ENCODE measurements at places on chromosomes 4 and X. TPM values are rescaled to one million over a fixed set of nuclear protein-coding genes. Genes with fewer than 3 reads are reported as not detected.

- no peak for DNase-seq
Measured at GRCh38 chrX:74371425-74372222, 49.7 kb upstream of the SLC16A2 start.

DNA sequence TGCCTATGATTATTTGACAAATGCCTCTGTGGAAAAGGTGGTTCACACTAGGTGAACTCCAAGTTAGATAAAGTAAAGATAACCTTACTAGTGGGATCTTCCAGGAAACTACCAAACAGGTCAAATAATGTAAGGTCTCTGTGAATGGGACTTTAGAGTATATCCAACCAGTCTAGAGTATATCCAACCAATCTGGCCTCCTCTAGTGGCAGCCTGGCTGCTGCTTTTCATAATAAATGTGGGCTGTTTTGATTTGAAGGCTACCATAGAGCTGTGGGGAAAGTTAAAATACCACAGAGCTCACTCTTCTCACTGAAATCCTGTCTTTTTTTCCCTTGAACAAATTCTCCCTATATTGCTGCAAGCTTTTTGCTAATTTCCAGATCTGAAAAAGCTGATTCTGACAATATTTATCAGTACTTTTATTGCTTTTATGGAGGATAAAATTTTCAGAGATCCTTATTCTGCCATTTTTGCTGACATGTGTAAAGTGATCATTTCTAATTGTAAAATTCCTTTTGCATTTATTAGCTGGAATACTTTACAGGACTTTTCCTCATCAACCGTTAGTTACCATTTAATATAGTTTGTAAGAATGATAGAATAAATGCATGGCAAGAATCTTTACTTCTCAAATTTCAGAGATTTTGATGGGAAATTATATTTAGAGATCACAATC, 111.3 kb downstream of the TET2 start:
- DNase-seq: no peak

DNA sequence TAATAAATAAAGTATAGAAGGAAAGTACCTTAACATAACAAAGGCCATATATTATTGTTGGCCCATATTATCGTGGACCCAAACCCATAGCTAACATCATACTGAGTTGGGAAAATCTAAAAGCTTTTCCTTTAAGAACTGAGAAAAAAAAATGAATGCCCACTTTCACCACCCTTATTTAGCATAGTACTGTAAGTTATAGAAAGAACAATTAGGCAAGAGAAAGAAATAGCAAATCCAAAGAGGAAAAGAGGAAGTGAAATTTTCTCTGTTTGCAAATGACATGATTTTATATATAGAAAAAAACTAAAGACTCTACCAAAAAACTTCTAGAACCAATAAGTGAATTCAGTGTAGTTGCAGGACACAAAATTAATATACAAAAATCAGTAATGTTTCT, 1854.6 kb downstream of the PCDH7 start:
- no peak for DNase-seq

- DNase-seq: peak; percentile 45
Measured at GRCh38 chrX:153794897-153795816, 689 bp downstream of the SSR4 start.

DNA sequence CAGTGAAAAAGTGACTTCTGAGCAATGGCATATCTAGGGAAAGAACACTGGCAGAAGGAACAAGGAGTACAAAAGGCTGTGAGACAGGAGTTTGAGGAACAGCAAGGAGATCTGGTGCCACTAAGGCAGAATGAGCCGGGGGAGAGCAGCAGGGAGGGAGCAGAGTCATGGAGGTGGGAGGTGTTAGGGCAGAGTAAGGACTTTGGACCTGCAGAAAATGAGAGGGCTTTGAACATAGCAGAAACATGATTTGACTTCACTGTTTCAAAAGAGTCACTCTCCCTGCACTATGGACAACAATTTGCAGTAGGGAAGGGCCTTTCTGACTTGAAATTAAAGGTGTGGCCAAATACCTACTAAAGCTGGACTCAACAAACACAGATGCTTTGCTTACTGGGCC, 356.2 kb downstream of the ADGRL3 start:
- no peak for DNase-seq

GRCh38 chrX:150967786-150968185, 15.3 kb upstream of the HMGB3 start:
- DNase-seq: no peak

GRCh38 chr4:109432696-109433095, 919 bp upstream of the SEC24B start:
- DNase-seq: no peak

DNA sequence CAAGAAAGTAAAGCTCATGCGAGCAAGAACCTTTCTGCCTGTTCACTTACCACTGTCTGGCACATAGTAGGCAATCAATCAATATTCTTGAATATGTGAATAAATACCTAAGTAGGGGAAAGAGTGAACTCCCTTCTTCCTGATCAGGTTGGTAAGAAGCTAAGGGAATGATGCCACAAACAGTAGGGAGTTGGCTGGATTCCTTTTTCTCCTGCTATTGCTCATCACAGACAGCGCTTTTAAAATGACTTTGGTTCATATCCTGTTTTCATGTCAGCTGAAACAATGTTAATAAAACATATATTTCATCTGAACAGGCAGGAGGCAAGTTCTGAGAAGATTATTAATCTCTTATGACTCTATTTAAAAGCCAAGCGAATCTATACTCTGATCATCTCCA, 99.2 kb downstream of the NSUN7 start:
- DNase-seq: no peak

DNA sequence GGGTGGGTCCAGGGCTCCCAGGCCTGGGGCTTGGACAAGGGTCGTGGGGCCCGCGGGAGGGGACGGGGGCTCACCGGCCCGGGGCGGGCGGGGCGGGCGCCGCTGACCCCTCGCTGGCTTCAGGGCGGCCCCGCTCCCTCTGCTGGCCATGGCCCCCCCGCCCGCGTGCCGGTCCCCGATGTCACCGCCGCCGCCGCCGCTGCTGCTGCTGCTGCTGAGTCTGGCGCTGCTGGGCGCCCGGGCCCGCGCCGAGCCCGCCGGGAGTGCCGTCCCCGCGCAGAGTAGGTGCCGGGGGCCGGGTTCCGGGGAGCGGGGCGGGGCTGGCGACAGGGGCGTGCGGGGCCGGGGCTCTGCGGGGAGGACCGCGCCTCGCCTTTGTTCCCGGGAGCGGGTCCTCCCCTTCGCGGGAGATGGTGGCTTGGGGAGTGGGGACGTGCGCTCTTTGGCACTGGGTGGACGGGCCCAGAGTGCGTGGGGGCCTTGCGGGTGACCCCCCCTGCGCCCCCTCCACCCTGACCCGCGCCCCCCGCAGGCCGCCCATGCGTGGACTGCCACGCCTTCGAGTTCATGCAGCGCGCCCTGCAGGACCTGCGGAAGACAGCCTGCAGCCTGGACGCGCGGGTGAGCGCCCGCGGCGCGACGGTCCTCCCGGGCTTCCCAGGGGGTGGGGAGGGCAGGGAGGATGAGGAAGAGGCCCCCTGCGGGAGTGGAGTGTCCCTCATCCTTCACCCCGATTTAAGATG, 16.8 kb upstream of the NAT8L start:
- DNase-seq: no peak

DNA sequence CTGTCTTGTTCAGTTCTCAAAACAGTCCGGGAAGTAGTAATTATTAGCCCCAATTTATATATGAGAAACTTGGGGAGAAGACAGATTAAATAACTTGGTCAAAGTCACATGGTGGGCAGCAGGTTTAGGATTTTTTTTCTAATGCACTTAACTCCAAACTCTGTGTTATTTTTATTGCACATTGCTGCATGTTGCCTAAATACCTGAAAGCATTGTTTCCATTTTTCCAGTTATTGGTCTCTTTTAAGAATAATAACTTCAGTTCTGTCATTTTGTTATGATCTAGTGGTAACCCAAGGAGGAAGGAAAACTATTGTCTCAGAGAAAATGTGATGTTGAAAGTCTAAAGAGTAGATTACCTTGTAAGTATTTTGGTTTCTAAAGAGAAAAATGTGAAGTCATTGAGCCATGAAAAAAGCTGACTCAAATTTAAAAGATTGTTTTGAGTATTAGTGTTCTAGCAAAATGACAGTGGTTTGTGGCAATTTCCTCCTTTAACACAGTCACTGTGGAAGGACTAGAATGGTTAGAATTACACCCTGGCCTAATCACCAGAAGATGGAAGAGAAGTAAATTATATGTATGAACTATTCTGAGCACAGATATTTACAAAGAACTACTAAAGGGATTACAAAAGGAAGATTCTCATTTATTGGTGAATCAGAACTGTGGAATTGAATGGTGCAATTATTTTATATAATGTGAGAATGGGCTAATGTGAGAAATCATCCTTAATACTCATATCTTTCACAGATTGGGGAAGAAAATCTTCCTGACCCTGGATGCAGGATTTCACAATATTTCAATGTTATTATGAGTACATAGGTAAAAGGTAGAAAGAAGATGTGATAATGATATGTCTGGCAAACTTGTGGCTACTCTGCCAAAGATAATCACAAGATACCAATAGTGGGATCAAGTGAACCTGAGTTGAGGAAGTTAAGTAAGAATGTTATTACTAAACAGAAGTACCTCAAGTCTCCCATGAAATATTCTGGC, 21.7 kb upstream of the CXCL8 start:
- DNase-seq: no peak

DNA sequence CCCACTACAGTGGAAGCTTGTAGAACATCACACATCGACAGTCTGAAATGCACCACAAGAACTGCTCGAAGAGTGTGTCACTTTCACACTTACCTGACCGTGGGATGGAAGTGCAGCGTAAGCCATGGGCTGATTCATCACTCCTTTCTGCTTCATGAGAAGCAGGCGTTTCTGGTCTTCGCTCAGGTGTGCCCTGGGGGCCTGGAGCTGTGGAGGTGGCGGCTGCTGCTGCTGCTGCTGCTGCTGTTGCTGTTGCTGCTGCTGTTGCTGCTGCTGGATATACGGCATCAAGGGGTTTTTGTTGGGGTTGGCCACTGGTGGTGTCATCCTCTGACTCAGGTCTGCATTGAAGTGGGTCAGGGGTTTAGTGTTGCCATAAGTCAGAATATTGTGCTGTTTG, 223.6 kb downstream of the MGST2 start:
- DNase-seq: no peak

DMP1 gene
- not detected for total RNA-seq

HUWE1 gene
- total RNA-seq: 86.7 TPM

NDP gene
- total RNA-seq: not detected

Data from pancreas (tissue), 10 donors.